ENCODE measurements at places on chromosomes 1 and 21. TPM values are rescaled to one million over a fixed set of nuclear protein-coding genes. Genes with fewer than 3 reads are reported as not detected.

DNA sequence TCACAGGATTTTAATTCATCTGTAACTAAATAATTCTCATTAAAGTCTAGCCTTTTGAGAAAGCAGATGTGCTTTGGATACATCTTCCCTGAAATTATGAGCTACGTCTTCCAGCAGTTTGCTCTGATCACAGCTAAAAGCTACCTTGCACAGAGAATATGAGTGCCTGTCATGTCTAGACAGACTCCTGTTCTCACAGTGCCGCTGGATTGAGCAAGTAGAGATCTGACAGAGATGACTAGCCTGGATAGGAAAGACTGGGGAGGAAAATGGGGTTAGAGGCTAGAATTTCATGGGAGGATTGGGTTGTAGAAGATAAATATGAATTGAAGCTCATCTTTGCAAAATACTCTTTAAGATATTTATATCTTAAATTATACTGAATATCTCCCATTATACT, 24.1 kb downstream of the CEPT1 start:
- no peak for DNase-seq

DNA sequence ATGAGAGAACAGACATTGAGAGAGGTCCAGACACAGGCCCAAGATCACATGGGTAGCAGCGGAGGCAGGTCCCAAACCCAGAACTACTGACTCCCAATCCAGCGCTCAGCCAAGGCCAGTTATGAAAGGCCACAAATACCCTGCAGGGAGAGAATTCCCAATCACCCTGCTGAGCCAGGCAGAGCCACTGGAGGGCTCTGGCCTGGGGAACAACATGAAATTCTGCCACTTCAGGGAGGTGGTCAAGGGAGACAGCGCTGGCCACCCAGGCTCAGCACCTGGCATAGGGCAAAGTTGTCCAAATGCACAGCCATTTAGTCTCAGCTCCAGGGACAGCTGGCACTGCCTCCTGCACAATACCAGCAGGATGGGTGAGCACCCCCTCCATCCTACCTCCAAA, 27.5 kb downstream of the SLC9A1 start:
- no peak for DNase-seq

The VWA5B1 gene
- 0.17 TPM for total RNA-seq

GRCh38 chr1:151923422-151923821, 14.1 kb upstream of the THEM4 start:
- no peak for DNase-seq

The DNM3 gene
- 2.0 TPM for total RNA-seq

DNA sequence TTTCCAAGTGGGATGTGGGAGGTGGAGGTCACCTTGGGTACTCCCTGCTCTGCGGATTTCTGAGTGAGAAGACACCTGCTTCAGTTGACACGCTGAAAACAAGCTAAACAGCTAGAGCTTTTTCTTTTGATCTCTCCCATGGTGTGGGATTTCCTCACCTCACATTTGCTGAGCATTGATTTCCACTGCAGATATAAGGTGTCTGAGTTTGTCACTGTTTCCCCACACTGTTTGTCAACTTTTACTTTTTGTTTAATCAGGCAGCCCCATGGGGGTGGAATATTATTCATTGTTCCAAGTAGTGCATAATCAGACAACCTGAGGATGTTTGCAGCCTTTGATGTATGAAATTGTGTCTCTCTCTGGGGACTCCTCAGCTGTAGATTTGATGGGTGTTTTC, 49.5 kb downstream of the FASLG start:
- peak; percentile 67 for DNase-seq

DNA sequence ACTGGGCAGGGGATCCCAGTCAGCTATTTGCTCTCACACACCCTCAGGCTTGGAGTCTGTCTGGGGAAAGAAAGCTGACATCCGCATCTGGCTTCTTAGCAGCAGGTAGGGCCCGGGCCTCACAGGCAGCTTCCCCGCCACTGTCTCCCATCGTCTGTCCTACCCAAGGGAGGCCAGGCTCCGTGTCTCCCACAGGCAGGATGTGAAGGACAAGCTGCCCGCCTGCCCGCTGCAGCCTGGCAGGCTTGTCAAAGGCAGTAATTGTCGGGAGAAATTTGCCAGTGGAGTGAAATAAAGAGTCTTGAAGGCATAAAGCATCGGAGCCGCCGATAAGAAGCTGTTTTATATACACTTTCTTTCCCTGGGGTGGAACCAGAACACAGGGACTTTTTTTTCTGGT, 44.0 kb upstream of the DISP3 start:
- no peak for DNase-seq

The MYBPH gene
- not detected for total RNA-seq

- DNase-seq: no peak
These were observed 35.2 kb upstream of the PLA2G4A start for GRCh38 chr1:186793582-186793927.

- DNase-seq: no peak
These were observed 41.9 kb downstream of the CHML start for GRCh38 chr1:241598249-241598648.

The CCT8 gene
- 109 TPM for total RNA-seq

The TBX15 gene
- not detected for total RNA-seq

The AKR1A1 gene
- 84.3 TPM for total RNA-seq

- no peak for DNase-seq
These were observed 16.0 kb upstream of the SCCPDH start for GRCh38 chr1:246708166-246708565.

GRCh38 chr1:15883326-15883725, 35.8 kb downstream of the SPEN start:
- no peak for DNase-seq

The AK5 gene
- 17.0 TPM for total RNA-seq

GRCh38 chr1:110074166-110074565, 3.7 kb upstream of the ALX3 start:
- no peak for DNase-seq

The ASCL5 gene
- total RNA-seq: 0.30 TPM

DNA sequence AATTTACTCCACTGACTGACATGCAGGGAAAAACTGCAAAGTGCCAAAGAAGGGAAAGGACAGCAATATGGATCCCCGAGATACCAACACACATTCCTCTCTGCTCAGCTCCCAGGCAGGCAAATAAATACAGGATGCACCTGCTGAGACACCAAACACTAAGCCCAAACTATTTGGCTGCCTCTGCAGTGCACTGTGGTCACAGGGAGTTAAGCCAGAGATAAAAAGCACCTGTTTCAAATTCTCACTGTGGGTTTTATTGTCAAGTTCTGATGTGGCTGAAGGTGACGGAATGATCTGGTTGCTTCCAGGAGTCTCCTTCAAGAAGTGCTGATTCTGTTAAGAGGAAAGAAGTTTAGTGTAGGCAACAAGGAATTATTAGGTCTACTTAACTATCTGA, 17.7 kb downstream of the TEX38 start:
- no peak for DNase-seq

The FCRL1 gene
- total RNA-seq: not detected

The ANGPTL3 gene
- total RNA-seq: not detected

The UMODL1 gene
- 1.1 TPM for total RNA-seq

The NR1I3 gene
- not detected for total RNA-seq

- no peak for DNase-seq
These were observed 13.4 kb downstream of the RAP1GAP start for GRCh38 chr1:21655748-21656147.

The TNFRSF25 gene
- 415 TPM for total RNA-seq

- no peak for DNase-seq
These were observed 6.1 kb upstream of the AGO3 start for GRCh38 chr1:35924838-35925237.

The ESRRG gene
- not detected for total RNA-seq

DNA sequence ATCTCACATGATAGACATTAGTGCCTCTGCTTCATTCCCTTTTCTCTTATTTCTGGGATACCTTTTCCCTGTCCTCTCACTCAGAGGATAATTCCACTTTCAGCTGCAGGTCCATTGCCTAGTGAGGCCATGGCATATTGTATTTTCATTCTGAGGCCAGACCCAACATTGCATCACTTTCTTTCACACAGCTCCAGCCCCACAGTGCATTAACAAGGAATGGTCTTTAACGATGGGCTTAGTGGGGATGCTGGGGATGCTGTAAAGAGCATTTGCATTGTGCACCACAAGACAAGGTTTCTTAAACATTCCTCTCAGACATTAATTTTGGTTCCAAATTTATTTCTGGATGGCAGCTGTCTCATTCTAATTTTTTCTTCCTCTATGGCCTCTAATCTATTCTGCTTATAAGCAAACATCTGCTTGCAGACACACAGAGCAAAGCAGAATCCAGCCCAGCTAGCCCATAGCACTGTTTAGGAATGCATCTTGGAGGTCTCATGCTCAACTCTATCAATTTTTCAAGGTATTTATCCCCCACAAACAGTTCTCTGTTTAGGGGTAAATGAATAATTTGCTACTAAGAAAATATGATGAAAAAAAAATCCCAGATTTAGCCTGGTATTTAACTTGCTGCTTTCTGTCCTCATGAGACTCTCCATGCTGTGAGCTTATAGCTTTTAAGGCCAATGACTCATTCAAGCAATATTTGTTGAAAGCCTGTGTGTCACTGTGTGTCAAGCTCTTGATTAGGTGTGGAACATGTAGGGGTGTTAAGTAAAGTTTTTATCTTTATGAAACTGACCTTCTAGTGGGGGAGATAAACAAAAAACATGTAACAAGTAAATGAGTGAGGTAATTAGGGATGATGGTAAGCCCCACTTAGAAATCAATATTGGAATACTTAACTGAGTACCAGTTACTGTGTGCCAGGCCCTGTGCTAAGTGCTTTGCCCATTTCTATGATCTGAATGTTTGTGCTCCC, 44.5 kb upstream of the CCDC190 start:
- no peak for DNase-seq

The ORC1 gene
- total RNA-seq: 1.5 TPM

The ERI3 gene
- total RNA-seq: 26.4 TPM

DNA sequence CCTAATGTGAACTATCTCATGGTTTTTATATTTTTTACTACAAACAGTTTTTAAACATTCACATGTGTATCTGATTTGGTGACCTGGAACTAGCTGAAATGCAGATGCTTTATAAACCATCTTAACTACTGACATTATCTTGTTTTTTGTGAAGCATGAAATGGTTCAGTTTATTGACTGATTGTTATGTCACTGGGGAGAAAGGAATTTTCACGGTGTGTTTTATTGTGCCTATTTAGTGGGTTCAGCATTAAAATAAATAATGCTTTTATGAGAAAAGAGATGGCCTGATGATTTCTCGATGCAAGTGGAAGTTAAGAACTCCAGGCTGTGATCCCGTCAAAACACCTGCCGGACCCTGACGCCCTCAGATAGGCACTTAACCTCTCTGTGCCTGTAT, 79.9 kb upstream of the KIF26B start:
- no peak for DNase-seq

- no peak for DNase-seq
These were observed 123.6 kb downstream of the TGFB2 start for GRCh38 chr1:218468711-218469110.

- no peak for DNase-seq
These were observed 544.9 kb upstream of the NEGR1 start for GRCh38 chr1:72827278-72827677.

DNA sequence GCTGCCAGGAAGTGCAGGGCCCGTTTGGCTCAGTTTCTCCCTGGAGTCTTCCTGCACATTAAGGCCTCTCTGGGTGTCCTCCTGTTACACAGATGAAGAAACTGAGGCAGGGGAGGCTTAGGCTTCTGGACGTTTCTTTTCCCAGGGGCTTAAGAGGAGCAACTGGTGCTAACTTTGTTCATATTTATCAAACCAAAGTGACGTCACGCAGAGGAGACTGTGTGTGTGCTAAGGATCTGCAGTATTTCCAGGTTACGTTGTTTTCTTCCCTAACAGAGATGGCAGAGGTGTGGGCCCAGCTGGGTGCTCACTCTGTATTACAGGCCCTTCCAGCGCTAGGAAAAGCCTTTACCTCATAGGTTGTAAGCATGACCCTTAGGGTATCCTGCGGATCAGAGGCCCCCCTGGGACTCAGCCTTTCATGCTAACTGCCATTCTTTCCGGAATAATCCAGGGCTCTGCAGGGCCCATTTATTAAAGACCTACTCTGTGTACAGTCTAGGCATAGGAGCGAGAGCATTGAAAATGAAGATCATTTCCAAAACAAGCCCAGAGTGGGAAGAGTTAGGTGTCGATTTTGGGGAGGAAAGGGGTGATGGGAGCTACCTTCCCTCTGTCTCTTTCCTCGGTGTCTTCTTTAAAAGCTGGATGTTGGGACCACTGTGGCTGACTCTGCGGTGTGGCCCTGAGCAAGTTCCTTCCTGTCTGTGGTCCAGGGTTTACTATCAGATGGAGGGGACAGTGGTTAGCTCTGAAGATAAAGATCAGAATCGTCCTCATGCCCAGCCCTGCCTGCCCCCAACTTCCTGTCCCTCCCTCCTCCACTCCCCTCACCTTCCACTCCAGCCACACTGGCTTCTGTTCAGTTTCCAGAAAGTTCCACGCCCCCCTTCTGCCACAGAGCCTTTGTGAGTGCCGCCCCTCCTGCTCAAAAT, 4.6 kb downstream of the AGTRAP start:
- peak; percentile 36 for DNase-seq

The FAM72C gene
- 0.20 TPM for total RNA-seq

DNA sequence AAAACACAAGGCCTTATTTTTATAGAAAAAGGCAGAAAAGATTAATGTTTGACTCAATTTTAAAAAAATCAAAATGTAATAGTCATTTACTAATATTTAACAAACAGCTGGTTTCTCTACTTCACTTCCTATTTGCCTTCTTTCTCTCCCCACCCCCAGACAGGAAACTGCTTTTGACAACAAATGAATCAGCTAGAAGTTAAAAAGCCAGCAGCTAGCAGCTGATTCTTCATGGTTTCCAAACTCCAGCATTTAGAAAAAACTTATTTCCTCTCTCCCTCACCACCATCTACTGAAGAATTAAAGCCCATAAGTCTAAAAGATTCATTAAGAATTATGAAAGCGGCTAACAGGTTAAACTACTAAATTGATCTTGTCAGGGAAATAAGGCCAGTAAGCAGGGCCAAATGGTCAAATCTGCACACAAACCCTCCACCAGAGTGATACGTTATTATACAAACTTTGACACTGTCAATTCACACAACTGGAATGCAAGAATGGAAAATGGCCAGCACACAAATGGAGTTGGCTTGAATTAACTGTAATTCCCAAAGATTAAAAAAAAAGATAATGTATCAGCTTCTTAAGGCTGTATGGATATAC, 4.0 kb downstream of the WDR26 start:
- DNase-seq: peak; percentile 64

GRCh38 chr21:46562964-46563607, 41.8 kb downstream of the S100B start:
- no peak for DNase-seq

- DNase-seq: no peak
These were observed 90.8 kb downstream of the SMYD3 start for GRCh38 chr1:246416261-246416660.

GRCh38 chr1:213796525-213796924, 191.2 kb upstream of the PROX1 start:
- DNase-seq: no peak

- peak; percentile 19 for DNase-seq
These were observed 38.4 kb upstream of the CD101 start for GRCh38 chr1:116962987-116963639.

- no peak for DNase-seq
These were observed 16.6 kb downstream of the SPATA17 start for GRCh38 chr1:217647791-217648190.

The C1orf87 gene
- total RNA-seq: not detected

The BSND gene
- not detected for total RNA-seq

Data from CD4-positive, alpha-beta memory T cell (primary cell).